ENCODE measurements at places on chromosomes 2 and 18. TPM values are rescaled to one million over a fixed set of nuclear protein-coding genes. Genes with fewer than 3 reads are reported as not detected.

- no peak for DNase-seq
These were observed 20.9 kb upstream of the TANK start for GRCh38 chr2:161139098-161139987.

DNA sequence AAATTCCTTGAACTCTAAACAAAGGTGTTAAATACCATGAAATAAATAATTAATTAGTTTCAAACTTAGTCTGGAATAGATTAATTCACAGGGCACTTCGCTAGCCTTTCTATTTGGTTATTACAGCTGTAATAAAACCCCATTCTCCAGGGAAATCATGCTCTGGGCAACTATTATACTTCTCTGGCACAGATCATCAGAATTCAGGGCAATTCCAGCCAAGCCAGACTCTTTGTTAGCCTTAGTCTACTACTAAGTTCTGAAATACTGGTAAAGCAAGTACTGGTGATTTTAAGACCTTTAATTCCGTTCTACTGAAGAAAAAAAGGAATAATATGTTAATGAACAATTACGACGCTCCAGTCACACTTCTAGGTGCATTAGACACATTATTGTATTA, 123.4 kb upstream of the PDE1A start:
- no peak for DNase-seq

DNA sequence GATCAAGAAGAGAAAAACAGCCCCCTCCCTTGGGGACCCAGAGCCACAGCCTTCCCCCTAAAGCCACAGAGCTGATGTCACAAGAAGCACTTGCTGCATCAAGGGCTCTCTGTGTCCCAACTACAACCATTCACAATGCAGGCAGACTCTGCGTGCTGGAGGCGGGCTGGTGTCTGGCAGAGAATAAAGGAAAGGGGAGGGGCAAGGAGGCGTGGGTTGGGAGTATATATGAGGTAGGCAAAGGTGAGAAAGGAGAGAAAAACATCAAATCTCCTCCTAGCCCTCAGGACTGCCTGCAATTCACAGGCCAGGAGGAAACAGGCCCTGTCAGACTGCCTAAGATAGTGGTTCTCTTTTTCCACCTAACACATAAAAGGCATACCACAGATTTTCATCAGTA, 48.8 kb upstream of the IHH start:
- DNase-seq, result peak; percentile 76

DNA sequence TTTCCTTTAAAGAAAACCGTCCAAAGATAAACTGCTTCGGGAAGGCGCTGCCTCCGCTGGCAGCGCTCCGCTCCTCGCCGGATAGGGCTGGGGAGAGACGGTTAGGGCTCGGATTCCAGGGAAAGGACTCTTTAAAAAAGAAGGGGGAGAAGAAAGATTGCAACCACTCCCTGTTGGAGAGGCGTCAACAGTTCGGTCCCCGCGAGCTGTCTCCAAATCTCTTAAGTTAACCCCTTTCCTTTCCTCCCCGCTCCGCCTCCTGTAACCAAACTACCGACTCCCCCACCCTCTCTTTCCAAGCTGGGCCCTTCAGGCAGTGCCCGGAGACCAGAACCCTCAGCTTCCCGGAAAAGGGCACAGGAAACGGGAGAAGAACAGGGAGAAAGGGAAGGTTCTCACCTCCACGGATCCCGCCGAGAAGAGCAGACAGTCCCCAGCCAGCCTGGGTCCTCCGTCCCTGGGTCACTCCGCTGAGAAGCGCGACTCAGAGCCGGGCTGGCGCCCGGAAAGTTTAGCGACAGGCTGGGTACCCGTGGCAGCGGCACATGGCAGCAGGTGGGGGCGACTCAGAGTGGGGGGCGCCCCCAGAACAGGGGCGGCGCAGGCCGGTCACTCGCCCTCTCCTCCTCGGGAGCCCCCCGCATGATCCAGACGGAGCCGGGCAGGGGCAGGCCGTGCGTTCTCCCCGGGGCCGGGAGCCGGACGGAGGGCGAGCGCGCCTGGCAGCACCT, 675 bp downstream of the FZD5 start:
- peak; percentile 61 for DNase-seq

DNA sequence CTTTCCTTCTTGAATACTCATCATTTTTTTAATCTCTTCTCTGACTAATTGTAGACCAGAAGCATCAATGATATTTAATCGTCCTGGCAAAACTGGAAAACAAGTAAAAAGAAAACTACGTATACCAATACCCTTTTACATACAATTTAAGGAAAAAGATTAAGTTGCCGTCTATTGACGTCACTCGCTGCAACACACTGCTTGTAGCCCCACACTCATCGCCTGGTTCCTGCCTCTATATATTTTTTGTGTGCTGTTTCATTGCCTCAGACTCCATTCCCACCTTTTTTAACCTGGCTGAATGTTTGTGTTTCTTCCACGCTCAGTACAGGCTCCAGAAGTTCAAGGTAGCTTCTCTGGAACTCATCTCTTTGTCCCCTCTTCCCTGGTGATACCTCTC, 536.2 kb downstream of the METTL4 start:
- DNase-seq, result no peak

- peak; percentile 85 for DNase-seq
These were observed 178.1 kb upstream of the PKDCC start for GRCh38 chr2:41869542-41870264.

DNA sequence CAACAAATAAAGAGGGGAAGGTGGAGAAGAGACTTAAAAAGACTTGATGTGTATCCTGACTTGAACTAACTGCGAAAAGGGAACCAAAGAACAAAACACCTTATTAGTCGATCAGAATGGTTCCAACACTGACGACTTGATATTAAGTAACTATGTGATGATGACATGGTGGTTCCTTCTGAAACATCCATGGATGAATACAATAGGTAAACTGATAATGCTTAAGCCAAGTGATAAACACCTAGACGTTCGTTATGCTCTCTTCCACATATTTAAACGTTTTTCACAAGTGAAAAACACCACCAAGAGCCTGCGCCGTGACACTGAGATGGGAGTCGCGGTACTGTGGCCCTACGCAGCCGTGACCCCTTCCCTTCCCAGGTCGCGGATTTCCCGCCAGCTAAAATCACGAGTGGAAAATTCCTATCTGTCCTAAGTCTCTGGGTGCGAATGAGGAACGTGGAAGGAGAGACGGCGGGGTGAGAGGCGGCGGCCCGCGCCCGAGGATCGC, 797 bp downstream of the TTC32 start:
- DNase-seq, result no peak

DNA sequence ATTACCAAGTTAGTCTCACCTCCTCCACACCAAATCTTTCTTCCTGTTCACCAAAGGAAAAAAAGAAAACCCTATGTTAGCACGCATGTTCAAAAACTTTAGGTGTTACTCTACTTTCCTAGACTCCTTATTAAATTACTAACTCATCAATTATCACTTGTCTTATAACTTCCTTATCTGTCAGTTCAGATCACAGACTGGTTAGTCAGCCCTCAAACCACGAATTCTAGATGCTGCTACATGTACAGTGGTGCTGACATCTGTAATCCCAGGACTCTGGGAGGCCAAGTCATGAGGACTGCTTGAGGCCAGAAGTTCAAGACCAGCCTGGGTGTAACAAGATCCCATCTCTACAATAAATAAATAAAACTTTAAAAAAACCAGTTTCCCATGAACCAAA, 3.5 kb downstream of the YWHAQ start:
- DNase-seq, result no peak

DNA sequence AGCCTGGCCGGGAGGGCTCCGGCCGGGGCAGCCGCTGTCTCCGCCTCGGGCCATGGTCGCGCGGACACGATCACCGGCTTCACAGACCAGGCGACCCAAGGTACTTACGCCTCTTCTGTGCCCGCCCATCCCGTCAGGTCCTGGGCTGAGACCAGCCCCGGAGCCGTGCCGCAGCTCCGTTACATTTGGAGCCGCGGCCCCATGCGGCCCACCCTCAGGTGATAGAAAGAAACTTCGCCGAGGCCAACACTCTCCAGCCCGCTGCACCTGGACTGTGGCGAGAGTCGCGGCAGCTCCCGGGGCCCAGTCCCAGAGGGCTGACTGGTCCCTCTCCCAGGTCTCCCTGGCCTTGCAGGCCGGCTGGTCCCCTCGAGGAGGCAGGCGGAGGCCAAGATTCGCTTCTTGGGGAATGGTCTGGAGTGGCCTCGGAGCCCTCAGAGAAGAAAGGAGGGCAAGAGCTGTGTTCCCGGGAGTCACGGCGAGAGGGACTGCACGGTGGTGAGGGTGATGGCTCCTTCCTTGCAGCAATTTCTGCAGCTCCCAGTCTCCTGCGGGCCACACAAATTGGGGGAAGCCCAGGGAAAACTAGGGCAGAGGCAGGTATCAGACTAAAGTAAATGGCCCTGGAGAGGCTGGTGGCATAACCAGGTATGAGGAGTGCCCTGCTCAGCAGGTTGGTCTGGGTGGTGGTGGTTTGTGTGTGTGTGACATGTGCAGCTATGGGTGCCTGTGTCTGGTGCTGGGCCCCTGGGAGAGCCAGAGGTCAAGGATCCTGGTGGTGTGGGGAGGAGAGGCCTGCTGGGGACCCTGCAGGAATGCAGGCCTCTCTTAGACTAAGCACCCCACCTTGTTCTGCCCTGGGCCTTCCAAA, 822 bp downstream of the GDF7 start:
- DNase-seq, result peak; percentile 53

- DNase-seq, result no peak
These were observed 295.0 kb downstream of the NR4A2 start for GRCh38 chr2:156037482-156037881.

- no peak for DNase-seq
These were observed 92.3 kb upstream of the CTDP1 start for GRCh38 chr18:79587226-79587741.

GRCh38 chr2:103615611-103616105, 853.8 kb downstream of the TMEM182 start:
- no peak for DNase-seq

DNA sequence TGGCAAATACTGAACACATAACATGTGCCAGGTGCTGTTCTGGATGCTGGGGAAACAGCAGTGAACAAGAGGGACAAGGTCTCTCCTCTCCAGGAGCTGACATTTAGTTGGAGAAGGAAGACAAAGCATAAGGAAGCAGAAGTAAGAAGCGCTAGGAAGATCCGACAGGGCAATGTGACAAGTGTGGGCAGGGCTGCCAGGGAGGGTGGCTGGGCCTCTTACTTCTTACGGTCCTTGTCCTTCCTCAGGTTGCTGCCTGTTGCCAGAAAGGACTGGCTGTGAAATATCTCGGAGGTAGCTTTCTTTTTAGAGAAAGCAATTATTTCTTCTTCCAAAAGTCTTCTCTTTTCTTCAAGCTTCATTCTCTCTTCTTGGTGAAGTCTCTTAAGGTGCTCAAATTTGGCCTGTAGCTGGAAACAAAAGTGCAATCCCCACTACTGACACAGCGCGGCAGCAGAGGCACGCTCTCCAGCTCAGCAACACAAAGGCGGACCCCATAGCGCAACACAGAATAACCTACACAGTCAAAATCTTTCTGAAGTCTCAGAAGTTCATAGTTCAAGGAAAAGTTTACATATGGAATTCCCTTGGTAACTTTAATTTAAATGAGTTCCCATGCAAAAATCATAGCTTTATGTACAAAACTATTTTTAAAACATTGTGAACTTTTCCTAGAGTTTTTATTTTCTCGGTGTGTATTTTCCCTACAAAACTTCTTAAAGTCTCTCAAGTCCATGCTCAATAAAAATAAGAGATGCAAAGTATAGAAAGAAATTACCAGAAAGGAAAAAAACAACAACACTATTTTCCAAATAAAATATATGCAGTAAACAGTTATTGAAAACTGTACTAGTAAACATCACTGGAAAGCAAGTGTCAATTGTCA, 67.7 kb downstream of the SEPTIN10 start:
- DNase-seq, result peak; percentile 74

GRCh38 chr18:44850001-44850400, 169.3 kb downstream of the SETBP1 start:
- DNase-seq, result no peak

GRCh38 chr2:12273111-12273510, 443.6 kb upstream of the TRIB2 start:
- DNase-seq, result no peak

DNA sequence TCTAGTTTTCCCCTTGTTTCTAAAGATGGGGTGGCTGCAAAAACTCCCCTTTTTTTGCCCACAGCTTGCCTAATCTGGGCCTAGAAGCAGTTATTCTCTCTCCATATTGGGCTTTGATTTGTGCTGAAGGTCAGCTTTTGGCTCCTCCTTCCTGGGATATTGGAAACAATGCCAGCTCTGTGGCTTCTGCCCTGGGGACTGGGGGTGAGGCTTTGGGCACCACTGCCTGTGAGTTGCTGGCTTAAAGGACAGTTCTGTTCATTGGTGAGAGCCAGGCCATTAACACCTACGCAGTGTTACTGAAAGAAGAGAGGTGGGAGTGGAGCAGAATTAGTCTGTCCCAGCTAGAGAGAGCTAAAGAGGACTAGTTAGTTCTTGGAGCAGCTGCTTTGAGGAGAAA, 4.3 kb downstream of the UBXN2A start:
- DNase-seq, result no peak

GRCh38 chr2:60484133-60484645, 69.3 kb downstream of the BCL11A start:
- peak; percentile 22 for DNase-seq

GRCh38 chr18:79613186-79613931, 66.2 kb upstream of the CTDP1 start:
- no peak for DNase-seq

- DNase-seq, result no peak
These were observed 19.1 kb downstream of the C1D start for GRCh38 chr2:68043695-68044094.

- DNase-seq, result no peak
These were observed 9.9 kb upstream of the MYL1 start for GRCh38 chr2:210324906-210325305.

DNA sequence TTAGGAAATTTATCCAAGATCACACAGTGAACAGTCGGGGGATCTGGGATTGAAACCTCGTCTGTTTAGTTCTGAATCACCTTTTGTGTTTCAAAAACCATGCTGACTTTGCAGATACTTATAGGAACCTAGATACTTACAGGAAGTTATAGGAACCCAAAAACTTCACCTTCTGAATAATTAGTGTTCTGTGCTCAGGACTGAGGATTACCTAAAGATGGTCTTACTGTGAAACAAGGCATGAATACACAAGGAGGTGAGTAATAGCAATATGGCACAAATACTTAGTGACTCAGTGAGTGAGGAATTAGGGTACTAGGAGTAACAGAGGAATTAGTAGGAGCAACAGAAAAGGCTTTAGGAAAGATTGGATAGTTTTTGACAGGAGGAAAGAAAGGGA, 145.5 kb downstream of the LRATD1 start:
- DNase-seq, result no peak

GRCh38 chr2:112168422-112169124, 30.4 kb downstream of the FBLN7 start:
- DNase-seq, result no peak

The TNFRSF11A gene
- total RNA-seq, result 1.1 TPM

The LRRTM1 gene
- not detected for total RNA-seq

The NEU2 gene
- not detected for total RNA-seq

The VWC2L gene
- total RNA-seq, result not detected

The ZEB2 gene
- total RNA-seq, result 72.9 TPM

The TUBA3E gene
- total RNA-seq, result not detected

The ACSL3 gene
- total RNA-seq, result 80.6 TPM
